A375 (cell line): ENCODE measurements at places on chromosomes 5 and 9. TPM values are rescaled to one million over a fixed set of nuclear protein-coding genes. Genes with fewer than 3 reads are reported as not detected.

LCN10 gene
- total RNA-seq = 0.15 TPM in 1 of 2 replicates, not detected in the other

MOB3B gene
- total RNA-seq = 0.08 TPM in 1 of 2 replicates, not detected in the other

TSSK1B gene
- 0.11 TPM in 1 of 2 replicates, not detected in the other for total RNA-seq

ANKRD55 gene
- 0.74 and 1.1 TPM in 2 replicates for total RNA-seq

PRDM9 gene
- 0.29 and 0.41 TPM in 2 replicates for total RNA-seq

PPP3R2 gene
- total RNA-seq = not detected in 2 replicates

CPEB4 gene
- 18.9 and 20.7 TPM in 2 replicates for total RNA-seq

DRD1 gene
- total RNA-seq = not detected in 2 replicates

NXNL2 gene
- 0.49 and 0.56 TPM in 2 replicates for total RNA-seq

CTNND2 gene
- total RNA-seq = 0.49 and 0.74 TPM in 2 replicates

IQGAP2 gene
- total RNA-seq = 0.98 and 1.4 TPM in 2 replicates

PTGDS gene
- 1.4 TPM in 1 of 2 replicates, not detected in the other for total RNA-seq

SPATA31D4 gene
- not detected in 2 replicates for total RNA-seq

SAXO1 gene
- total RNA-seq = not detected in 2 replicates

IRX1 gene
- 3.7 and 4.2 TPM in 2 replicates for total RNA-seq

CORO2A gene
- total RNA-seq = 3.7 and 4.1 TPM in 2 replicates

RASGEF1C gene
- 0.32 TPM in 1 of 2 replicates, not detected in the other for total RNA-seq

RABEPK gene
- total RNA-seq = 31.6 and 38.2 TPM in 2 replicates

SPARC gene
- 1,808 and 2,270 TPM in 2 replicates for total RNA-seq

GIN1 gene
- total RNA-seq = 3.4 and 4.0 TPM in 2 replicates

COL23A1 gene
- total RNA-seq = not detected in 2 replicates

PCDHB7 gene
- 5.7 and 6.7 TPM in 2 replicates for total RNA-seq

CXCL14 gene
- total RNA-seq = 0.11 TPM in 1 of 2 replicates, not detected in the other

FBXW11 gene
- 53.5 and 53.7 TPM in 2 replicates for total RNA-seq

KDM3B gene
- 31.7 and 32.9 TPM in 2 replicates for total RNA-seq

EQTN gene
- not detected in 2 replicates for total RNA-seq

SLC24A2 gene
- 0.83 and 1.1 TPM in 2 replicates for total RNA-seq

EPB41L4B gene
- total RNA-seq = 0.41 and 0.45 TPM in 2 replicates

PCDHGA4 gene
- 1.9 and 2.0 TPM in 2 replicates for total RNA-seq

POMT1 gene
- 23.3 and 25.5 TPM in 2 replicates for total RNA-seq

CDC42SE2 gene
- 12.5 and 18.2 TPM in 2 replicates for total RNA-seq

FRMD3 gene
- 6.4 and 8.4 TPM in 2 replicates for total RNA-seq

PIP5K1B gene
- total RNA-seq = 0.19 TPM in 1 of 2 replicates, not detected in the other

BTNL3 gene
- total RNA-seq = not detected in 2 replicates

MAN1B1 gene
- total RNA-seq = 56.8 and 72.2 TPM in 2 replicates

ZNF608 gene
- 18.5 and 23.3 TPM in 2 replicates for total RNA-seq

DDX41 gene
- 157 and 168 TPM in 2 replicates for total RNA-seq
